Endothelial cell of coronary artery (primary cell): ENCODE measurements at places on chromosomes 13 and 19. TPM values are rescaled to one million over a fixed set of nuclear protein-coding genes. Genes with fewer than 3 reads are reported as not detected.

MYH14 gene
- under 0.01 and 0.09 TPM in 2 replicates for total RNA-seq

KLK8 gene
- not detected in 2 replicates for total RNA-seq

TMEM91 gene
- total RNA-seq, result 6.3 and 7.1 TPM in 2 replicates

HCN2 gene
- total RNA-seq, result 0.63 and 2.9 TPM in 2 replicates

TEX26 gene
- total RNA-seq, result not detected in 2 replicates

ZNF558 gene
- 0.54 and 4.1 TPM in 2 replicates for total RNA-seq

ZFP82 gene
- 3.2 and 5.5 TPM in 2 replicates for total RNA-seq

ZNF540 gene
- total RNA-seq, result under 0.01 and 0.28 TPM in 2 replicates

RTBDN gene
- not detected in 2 replicates for total RNA-seq

ZNF627 gene
- total RNA-seq, result 18.7 and 21.2 TPM in 2 replicates
